CD4-positive, alpha-beta T cell treated with Interleukin-1 beta for 1 hour (primary cell): ENCODE measurements at places on chromosomes 1 and 21.
A peak's percentile ranks its signal among the peaks of the same experiment; 100 is the strongest.

DNA sequence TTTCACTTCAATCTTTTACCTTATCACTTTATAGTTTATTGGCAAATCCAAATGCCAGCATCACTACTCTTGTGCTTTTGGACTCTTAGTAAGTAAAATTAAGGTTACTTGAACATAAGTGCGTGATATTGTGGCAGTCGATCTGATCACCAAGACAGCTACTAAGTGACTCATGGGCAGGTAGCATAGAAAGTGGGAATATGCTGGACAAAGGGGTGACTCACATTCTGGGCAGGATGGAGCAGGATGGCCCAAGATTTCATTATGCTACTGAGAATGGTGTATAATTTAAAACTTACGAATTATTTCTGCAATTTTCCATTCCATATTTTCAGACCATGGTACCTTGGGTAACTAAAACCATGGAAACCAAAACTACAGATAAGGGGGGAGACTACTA, 120.2 kb downstream of the ROR1 start:
- no peak for DNase-seq

DNA sequence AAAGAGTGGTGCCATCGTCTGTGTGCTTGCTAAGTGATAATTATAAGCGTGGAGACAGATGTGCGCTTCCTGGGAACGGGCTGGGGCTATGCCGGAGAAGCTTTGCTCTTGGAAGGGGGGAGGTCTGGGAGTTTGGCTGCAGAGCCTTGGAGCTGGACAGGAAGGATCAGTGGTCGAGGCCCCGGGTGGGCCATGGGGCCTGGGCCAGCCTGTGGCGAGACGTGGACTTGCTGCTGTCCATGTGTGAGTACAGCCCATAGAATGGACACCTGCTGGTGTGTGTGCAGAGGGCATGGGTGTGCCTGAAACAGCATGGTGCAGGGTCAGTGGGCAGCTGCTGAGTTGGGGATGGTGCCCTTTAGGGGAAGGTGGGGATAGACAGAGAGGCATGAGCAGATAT, 121.3 kb downstream of the PCBP3 start:
- no peak for DNase-seq

DNA sequence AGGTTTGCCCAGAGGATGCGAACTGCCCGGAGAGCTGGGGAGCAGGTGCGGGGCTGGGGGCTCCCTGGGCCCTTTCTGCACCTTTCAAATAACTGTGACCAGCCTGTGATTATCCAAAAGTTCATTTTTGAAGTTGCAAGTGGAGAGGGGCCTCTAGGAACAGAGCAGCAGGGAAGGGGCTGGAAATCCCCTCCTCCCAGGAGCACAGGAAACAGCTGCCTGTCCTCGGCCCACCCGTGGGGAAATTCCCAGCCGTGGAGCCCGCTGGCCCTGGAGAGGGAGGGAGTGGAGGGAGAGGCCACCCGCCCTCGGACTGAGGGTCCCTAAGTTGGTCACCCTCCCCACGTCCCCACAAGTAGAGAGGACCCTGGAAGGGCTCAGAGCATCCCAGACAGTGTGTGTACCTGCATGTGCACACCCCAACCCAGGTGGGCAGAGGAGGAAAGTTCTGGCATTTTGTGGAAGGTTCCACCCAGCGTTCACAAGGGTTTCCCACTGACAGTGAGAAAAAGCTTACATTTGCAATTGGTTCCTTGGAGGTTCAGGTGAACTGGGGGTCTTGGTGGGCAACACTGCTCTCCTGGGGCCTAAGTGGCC, 1.2 kb upstream of the TNFRSF4 start:
- peak; percentile 55 for DNase-seq

DNA sequence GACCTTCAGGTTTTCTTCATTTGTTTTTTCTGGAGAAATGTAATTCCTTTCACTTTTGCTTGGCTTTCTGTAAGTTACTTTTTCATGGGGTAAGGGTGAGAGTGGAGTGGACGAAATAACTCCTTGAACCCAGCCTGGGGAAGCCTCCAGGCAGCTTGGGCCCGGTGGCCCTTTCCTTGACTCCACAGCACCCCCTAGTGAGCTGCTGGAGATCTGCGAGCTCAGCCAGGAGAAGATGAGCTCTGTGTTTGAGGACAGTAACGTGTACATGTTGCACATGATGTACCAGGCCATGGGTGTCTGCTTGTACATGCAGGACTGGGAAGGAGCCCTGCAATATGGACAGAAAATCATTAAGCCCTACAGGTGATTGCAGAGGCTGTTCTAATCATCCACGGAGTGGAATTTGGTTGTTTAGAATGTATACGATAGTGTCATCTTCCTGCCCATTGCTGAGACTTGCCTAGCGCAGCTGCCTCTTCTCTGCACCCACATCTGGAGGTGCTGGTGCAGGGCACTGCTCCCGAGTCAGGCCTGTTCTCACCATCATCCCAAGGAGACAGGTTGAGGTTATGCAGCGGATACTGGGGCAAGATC, 51.0 kb downstream of the SMYD2 start:
- peak; percentile 49 for DNase-seq

GRCh38 chr1:70517444-70517843, 106.4 kb downstream of the CTH start:
- no peak for DNase-seq

- DNase-seq, result no peak
These were observed 2.1 kb downstream of the SETDB1 start for GRCh38 chr1:150928286-150928685.

GRCh38 chr1:229856009-229856650, 210.9 kb upstream of the GALNT2 start:
- DNase-seq, result peak; percentile 4

- no peak for DNase-seq
These were observed 36.1 kb downstream of the ESRRG start for GRCh38 chr1:216686860-216687766.
